ENCODE measurements at places on chromosomes 11 and 22. TPM values are rescaled to one million over a fixed set of nuclear protein-coding genes. Genes with fewer than 3 reads are reported as not detected.

The ELMOD1 gene
- 0.21 TPM for polyA plus RNA-seq

The OR4D11 gene
- not detected for polyA plus RNA-seq

The NDUFV1 gene
- 153 TPM for polyA plus RNA-seq

GRCh38 chr11:86671531-86672006 is 847 bp downstream of the ME3 start:
- peak; percentile 29 for DNase-seq

GRCh38 chr11:70104419-70104818 is 26.3 kb downstream of the ANO1 start:
- DNase-seq = no peak

- DNase-seq = no peak
Observed at GRCh38 chr11:117631336-117632140, 165.5 kb downstream of the DSCAML1 start.

GRCh38 chr11:104200688-104201087 is 36.7 kb upstream of the PDGFD start:
- DNase-seq = no peak

DNA sequence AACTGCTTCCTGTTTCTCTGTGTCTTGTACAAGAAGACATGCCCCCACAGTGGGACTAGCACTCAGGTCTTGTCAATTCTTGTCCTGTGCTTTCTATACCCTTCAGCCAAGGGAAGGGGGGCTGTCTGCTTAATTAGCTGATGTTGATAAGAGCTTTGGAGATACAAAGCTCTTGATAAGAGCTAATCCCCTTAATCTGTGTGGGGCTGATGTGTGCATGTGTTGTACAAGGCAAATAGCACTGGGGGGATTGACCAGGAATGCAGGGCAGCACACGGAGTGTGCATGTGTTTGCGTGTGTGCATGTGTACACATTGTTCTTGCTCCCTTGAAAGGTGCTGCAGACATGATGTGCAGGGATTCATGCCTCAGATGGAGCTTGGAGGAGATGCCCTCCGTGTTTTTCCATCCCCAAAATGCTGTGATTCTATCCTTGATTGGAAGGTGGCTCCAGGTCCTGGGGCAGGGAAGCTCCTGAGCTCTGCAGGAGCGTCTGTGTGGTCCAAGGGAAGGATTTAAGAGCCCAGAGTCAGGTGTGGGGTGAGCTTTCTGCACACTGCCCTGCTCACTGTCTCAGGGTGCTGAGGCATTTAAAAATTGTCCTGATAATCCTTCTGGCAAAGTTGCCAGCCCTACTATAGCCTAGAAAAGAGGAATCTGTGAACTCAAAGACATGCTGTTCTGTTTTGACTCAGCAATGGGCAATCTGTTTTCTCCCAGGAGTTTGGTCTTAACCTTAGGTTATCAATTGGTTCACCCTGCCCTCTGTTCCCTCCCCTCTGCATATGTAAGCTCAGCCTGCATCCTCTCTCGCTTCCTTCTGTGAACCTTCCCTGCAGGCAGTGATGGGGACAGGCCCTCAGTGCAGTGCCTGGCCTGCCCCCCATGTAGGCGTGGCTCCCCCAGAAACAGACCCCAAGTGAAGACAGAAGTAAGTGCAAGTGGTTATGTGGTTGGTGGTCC is 102.0 kb downstream of the GRIK4 start:
- no peak for DNase-seq
